ENCODE measurements at places on chromosomes 7 and 10.

- no peak for DNase-seq
These were observed 28.2 kb upstream of the GOLGA7B start for GRCh38 chr10:97821308-97822038.

GRCh38 chr10:119112056-119112455 lies 8.1 kb downstream of the DENND10 start:
- DNase-seq, result no peak

DNA sequence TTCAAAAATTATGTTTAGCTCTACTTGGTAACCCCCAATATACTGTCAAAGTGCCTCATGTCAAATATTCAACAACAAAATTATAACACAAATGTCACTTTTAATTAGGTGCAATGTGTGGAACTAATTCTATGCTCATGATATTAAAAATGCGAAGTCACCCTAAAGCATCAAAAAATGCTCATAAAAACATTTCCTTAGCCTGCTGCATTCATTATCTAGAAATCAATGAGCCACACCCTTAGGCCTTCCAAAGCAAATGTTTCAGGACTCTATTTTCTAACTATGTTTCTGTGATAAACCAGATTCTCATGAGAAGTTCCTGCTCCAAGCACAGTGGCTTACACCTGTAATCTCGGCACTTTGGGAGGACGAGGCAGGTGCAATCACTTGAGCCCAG lies 75.0 kb upstream of the ANK3 start:
- no peak for DNase-seq

DNA sequence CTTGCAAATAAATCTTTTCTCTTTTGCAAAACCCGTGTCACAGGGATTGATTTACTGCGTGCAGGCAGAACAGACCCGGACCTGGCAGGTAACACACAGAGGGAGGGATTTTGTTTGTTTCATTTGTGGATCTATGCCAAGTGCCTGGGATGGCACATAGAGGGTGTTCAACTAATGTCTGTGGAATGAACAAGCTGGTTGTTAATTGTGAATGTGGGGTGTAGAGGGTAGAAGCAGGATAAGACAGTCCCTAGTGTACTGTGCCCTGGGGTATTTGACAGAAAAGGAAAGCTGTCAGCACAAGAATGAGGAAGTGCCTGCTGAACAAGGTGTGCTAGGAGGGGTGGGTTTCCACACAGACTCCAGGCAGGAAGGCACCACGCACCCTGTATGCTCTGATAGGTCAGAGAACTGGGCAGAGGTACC lies 331.8 kb downstream of the CALN1 start:
- no peak for DNase-seq

DNA sequence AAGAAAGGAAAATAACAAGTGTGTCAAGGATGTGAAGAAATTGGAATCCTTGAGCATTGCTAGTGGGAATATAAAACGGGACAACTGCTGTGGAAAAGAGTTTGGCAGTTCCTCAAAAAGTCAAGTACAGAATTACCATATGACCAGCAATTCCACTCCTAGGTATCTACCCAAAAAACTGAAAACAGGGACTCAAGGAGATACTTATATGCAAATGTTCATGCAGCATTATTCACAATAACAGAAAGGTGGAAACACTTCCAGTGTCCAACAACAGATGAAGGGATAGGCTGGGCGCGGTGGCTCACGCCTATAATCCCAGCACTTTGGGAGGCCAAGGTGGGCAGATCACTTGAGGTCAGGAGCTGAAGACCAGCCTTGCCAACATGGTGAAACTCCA lies 33.5 kb downstream of the HSPA12A start:
- no peak for DNase-seq

DNA sequence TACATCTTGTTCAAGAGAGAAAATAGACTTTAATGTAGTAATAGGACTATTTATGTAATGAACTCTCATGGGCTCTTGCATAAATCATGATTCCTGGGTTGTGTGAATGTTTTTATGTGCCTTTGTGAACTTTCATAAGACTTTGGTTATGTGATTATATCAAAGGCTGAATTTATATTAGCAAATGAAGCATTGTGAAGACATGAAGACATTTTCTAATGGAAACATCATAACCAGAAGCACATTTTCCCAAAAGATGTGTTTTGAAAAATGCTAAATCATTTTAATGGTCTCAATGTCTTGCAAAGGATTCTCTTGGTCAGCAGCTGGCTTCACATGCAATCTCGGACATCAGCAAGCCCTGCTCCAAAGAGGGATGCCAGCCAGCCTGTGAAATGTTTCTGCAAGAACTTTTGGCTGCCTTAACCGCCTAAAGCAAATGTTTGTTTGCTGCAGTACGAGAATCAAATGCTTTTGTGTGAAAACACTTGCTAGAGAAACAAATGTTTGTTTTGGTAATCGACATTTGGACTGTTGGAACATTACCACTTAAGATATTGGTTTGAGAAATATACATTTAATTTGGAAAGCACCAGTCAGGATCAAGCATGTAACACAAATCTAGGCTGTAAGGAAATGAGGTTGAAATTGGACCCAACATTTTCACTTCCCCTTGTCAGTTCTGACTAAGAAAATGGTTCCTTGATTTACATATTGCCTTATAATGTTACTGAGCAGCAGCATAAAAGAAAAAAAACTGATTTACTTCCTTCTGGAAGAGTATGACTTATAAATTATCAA lies 102.1 kb downstream of the RTKN2 start:
- no peak for DNase-seq

GRCh38 chr7:151408839-151409666 lies 785 bp downstream of the WDR86 start:
- no peak for DNase-seq

DNA sequence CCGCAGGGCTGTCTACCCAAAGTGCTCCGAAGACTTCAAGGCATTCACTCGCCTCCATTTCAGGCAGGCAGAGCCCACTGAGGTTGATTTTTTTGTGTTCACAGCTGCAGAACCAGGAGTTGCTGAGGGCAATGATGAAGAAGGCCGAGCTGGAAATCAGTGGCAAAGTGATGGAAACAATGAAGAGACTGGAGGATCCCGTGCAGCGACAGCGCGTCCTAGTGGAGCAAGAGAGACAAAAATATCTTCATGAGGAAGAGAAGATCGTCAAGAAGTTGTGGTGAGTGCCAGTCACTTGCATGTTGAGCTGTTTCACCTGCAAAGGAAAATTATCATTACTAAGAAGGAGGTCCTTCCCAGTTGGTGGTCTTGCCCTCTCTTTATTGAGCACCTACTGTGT lies 210.5 kb downstream of the ARHGAP21 start:
- DNase-seq, result no peak

GRCh38 chr7:32158076-32158475 lies 87.9 kb upstream of the PDE1C start:
- no peak for DNase-seq

GRCh38 chr7:151132461-151133205 lies 34.9 kb downstream of the GBX1 start:
- DNase-seq, result no peak

GRCh38 chr10:84138478-84139125 lies 707 bp upstream of the GHITM start:
- DNase-seq, result no peak

DNA sequence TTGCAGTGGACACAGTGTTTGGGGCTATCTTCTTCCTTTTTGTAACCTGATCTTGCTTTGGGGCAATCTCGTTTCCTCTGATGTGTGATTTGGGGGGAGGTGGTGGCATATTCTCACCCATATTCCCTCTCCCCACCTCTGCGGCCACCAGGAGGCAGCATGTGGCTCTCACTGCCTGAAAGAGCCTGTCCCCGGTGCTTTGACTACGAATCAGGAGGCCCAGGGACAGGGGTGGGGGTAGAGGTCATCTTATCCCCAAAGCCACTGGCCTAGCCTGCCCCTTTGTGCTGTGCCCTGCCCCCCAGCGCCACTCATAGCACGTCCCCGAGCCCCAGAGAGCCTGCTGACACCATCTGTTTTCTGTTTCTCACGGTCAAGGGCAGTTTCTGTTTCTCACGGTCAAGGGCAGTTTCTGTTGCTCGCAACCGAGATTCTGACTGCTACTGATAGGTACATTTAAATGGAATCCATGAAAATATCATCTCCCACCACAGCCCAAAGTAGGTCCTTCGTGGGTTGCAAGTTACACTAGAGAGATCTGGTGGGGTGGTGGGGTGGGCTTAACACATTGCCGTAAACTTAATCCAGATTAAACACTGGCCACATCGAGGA lies 28.2 kb downstream of the PHYH start:
- DNase-seq, result no peak

DNA sequence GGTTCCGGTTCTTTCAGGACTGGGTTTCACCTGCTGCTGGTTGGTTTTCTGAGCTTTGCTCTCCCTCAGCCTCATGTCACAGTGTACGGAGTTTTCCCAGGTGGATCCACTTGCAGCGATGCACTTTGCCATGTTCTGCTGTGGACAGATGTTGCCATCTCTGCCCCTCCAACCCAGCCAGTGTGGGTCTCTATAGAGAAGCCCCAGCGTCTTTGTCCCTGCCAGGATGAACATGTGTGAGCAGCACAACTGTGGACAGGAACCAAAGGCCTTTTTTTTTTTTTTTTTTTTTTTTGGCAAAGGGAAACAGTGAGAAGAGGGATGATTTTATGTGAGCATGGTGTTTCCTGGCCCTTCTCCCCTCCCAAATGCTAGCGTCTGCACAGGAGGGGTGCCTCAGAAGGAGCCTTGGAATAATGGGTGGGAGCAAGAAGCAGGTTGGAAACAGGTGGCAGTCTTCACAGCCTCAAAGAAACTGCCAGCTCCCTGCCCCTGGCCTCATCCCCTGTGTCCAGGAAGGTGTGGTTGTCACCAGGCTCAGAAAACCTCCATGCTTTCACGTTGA lies 106.5 kb downstream of the RPS24 start:
- no peak for DNase-seq

DNA sequence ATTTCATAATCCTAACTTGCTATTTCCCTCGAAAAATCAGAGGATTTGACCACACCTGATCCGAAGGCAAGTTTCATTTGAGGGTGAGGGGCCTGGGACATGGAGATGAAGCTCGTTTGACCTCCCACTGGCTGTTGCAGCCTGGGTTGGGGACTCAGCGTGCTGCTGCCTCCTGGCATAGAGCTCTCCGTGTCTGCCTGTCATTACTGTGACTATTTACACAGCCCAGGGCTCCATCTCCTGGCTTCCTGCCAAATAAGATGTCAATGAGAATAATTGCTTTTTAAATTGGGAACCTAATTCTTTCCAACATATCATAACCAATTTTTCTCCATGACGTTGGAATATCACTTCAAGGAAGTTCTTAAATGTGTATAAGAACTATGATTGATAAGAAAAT lies 139.3 kb upstream of the COBL start:
- DNase-seq, result no peak

All from epithelial cell of proximal tubule (primary cell).